Spinal cord (tissue), 10 donors: ENCODE measurements at places on chromosomes 3 and 15.
A peak's percentile ranks its signal among the peaks of the same experiment; 100 is the strongest.

DNA sequence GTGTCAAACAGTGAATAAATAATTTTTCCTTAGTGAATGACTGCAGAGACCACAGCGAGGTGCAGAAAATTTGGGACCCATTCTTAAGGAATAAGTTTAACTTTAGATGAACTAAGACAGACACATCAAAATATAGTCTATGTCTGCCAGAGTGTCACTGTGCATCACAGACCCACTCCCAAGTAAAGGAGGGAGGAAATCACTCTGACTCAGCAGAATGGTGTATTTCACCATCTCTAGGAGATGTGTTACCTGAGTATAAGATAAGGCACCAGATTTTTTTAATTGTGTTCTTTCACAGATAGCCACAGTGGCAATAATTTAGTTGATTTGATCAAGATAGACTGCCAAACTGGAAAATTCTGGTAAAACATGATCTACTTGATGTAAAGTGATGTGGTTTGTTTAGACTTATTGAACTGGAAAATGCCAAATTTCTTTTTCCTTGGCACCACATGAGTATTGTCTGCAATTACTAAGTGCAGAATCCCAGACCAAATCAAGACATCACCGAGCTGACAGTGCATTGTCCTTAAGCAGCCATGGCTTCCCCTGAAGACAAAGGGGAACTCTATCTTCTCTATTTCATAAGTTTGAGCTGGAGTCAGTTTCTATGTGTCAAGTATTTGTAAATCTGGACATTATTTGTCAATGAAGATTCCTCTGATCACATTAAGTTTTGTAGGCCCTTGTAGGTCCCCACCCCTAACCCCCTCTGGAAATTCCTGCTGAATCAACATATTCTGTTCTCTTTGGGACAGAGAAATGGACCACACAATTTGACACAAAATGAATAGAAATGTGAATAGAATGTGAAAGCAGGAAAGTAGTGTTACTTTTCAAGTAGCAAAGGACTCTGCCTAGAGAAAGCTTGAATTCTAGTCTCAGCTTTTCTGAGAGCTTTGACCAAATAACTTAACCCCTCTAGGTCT lies 47.6 kb downstream of the TIPARP start:
- H3K27ac ChIP-seq = no peak overlapping the region
- H3K4me1 ChIP-seq = no peaks in the 10 kb centered on the region
- no peaks in the 10 kb centered on the region for H3K36me3 ChIP-seq
- H3K27me3 ChIP-seq = no peaks in the 10 kb centered on the region
- DNase-seq = no peak

DNA sequence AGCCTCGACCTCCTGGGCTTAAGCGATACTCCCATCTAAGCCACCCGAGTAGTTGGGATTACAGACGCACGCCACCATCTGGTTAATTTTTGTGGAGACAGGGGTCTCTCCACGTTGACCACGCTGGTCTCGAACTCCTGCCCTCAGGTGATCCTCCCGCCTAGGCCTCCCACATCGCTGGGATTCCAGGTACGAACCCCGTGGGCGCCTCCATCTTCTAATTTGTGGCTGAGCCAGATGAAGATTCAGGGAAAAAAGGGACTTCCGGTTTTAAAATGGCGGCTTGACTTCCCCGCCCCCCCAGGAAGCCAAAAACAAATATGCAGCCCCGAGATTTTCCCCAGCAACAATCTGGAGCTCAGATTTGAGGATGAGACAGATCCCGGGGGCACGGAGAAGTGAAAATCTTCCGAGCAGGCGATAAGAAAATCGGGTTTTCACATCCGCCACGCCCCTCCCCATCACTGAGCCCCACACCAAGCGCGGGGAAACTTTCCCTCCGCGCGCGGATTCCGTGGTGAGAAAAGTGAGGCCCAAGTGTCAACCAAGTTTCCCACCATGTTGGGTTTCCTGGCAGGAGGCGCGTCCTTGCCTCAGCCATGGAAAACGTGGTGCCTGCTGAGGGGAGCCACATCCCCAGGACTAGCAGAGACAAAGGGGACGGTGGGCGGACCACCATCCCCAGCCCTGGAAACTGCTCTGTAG lies 15.4 kb downstream of the CHST14 start:
- no peaks in the 10 kb centered on the region for H3K4me1 ChIP-seq
- DNase-seq = no peak
- no peaks in the 10 kb centered on the region for H3K27me3 ChIP-seq
- no peak overlapping the region for H3K27ac ChIP-seq
- H3K4me3 ChIP-seq = no peak overlapping the region
- no peaks in the 10 kb centered on the region for H3K36me3 ChIP-seq

DNA sequence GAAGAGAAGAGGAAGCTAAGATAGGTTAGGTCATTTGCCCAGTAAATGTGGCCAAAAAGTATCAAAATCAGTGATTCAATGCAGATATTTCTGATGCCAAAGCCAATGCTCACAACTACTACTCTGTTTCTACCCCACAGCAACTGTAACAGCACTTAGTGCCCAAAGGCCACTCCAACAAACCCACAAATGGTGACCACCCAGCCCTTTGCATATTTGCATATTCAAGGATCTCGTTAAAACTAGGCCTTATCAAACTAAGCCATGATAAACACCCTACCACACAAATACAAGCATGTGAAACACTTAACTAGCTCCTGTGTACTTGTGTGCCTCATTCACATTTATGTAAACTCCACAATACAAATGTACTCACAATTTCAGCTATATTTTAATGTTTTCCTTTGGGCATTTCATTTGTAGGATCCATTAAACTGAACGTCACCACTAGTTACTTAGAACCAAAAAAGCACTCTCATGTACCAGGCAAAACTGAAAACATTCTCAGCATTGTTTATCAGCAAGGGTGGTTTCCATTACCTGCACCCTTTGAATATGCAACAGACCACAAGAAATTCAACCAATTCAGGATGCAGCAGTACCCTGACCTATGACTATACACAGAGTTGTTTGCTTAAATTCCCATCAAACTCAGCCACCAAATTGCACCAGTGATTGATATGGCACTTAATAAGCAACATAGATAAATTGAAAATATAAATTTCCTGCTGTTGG lies 111.2 kb upstream of the STT3B start:
- no peak overlapping the region for H3K4me3 ChIP-seq
- H3K27ac ChIP-seq = no peak overlapping the region
- H3K4me1 ChIP-seq = no peaks in the 10 kb centered on the region

GRCh38 chr3:18283680-18284079 lies 141.5 kb downstream of the SATB1 start:
- no peak for DNase-seq
- H3K4me1 ChIP-seq = no peaks in the 10 kb centered on the region
- H3K27me3 ChIP-seq = no peaks in the 10 kb centered on the region
- H3K4me3 ChIP-seq = no peak overlapping the region
- no peaks in the 10 kb centered on the region for H3K36me3 ChIP-seq

DNA sequence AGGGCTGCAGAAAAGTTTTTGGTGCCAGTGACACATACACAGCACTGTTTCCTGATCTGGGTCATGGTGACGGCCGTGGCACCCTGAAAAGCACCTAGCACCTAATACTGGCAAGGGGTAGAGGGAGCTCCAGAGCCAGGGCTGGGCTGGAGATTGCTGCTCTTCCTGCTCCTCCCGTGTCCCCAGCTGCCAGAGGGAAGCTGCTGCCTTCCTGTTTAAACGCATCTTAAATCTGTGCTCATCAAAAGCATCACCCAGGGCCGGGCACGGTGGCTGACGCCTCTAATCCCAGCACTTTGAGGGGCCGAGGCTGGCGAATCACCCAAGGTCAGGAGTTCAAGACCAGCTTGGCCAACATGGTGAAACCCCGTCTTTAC lies 156.7 kb upstream of the MEF2A start:
- peaks cover 40% of the 10 kb centered on the region for H3K4me1 ChIP-seq
- no peaks in the 10 kb centered on the region for H3K27me3 ChIP-seq
- peak overlapping the region; percentile 52 for H3K27ac ChIP-seq
- no peak for DNase-seq

- H3K27ac ChIP-seq = no peak overlapping the region
- no peak overlapping the region for H3K4me3 ChIP-seq
- no peaks in the 10 kb centered on the region for H3K4me1 ChIP-seq
- DNase-seq = no peak
- no peaks in the 10 kb centered on the region for H3K27me3 ChIP-seq
Measured at GRCh38 chr3:180881065-180881801, 31.2 kb upstream of the FXR1 start.

DNA sequence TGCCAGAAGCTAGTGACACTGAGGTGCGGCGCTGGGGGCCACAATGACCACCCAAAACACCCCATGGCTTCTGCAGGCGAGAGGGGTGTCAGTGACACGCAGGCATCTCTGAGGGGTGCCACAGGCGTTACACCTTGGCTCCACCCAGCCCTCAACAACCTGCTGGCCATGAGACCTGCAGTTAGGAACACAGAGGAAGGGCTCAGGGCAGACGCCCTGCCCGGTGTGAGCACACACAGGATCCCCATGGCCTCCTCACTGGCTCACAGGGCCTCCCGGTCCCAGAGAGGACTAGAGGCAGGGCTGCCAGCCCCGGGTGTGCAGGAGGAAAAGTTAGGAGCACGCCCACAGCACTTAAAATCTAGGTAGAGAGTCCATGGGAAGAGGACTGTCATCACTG lies 35.1 kb downstream of the CYFIP1 start:
- H3K27me3 ChIP-seq = no peaks in the 10 kb centered on the region
- H3K27ac ChIP-seq = no peak overlapping the region
- H3K4me3 ChIP-seq = no peak overlapping the region

DNA sequence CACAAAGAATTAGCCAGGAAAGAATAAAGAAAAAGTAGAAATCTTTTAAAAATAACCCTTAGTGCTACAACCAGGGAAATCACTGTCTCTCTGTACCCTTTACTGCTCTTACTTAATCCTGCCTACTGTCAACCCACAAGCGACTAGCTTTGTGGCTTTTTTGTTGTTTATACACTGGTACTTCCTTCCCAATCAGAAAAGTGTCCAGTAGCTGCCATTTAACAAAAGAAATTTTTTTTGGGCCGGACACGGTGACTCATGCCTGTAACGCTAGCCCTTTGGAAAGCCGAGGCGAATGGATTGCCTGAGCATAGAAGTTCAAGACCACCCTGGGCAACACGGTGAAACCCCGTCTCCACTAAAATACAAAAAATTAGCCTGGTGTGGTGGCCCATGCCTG lies 13.8 kb upstream of the FAM219B start:
- peaks cover 67% of the 10 kb centered on the region for H3K36me3 ChIP-seq
- no peaks in the 10 kb centered on the region for H3K27me3 ChIP-seq
- no peaks in the 10 kb centered on the region for H3K4me1 ChIP-seq
- no peak overlapping the region for H3K4me3 ChIP-seq
- no peak for DNase-seq

- H3K4me1 ChIP-seq = no peaks in the 10 kb centered on the region
- DNase-seq = peak; percentile 34
- no peaks in the 10 kb centered on the region for H3K36me3 ChIP-seq
- peaks cover 15% of the 10 kb centered on the region for H3K27me3 ChIP-seq
- H3K27ac ChIP-seq = no peak overlapping the region
Measured at GRCh38 chr3:184485241-184485640, 76.3 kb upstream of the EPHB3 start.

- no peak overlapping the region for H3K4me3 ChIP-seq
- H3K36me3 ChIP-seq = no peaks in the 10 kb centered on the region
- H3K27ac ChIP-seq = no peak overlapping the region
- no peaks in the 10 kb centered on the region for H3K4me1 ChIP-seq
Measured at GRCh38 chr3:57935539-57935938, 72.7 kb upstream of the FLNB start.
